ENCODE measurements at places on chromosomes 3 and 15.

- no peak for DNase-seq
Observed at GRCh38 chr3:129971351-129972052, 3.0 kb upstream of the TRH start.

- no peak for DNase-seq
Observed at GRCh38 chr3:128001576-128001975, 50.7 kb upstream of the SEC61A1 start.

DNA sequence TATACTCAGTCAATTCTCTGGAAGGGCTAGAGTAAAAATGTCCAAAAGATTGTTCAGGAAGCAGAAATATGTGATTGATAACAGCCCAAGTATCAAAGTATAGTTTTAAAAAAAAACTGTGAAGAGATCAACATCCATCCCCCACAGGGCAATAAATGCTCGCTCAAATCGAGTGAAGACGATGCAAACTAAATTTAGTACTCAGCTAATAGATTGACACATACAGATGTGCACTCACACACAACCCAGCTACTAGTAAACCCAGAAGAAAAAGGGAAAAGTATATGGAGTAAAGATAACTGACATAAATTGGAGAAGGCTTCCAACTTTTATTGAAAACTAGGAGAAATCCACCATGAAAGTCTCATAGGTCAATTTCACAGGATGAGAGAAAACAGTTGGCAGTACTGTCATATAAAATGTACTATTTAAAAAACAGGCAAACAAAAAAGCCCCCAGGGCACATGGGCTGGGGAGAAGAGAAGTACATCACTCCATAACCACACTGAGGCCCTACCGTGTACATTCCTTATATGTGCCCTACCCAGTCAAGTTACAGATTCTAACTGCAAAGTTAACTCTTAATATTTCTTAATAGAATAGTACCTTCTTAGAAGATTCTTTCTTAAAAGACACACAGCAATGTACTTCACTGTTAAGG is 125.7 kb downstream of the TBL1XR1 start:
- DNase-seq = no peak

DNA sequence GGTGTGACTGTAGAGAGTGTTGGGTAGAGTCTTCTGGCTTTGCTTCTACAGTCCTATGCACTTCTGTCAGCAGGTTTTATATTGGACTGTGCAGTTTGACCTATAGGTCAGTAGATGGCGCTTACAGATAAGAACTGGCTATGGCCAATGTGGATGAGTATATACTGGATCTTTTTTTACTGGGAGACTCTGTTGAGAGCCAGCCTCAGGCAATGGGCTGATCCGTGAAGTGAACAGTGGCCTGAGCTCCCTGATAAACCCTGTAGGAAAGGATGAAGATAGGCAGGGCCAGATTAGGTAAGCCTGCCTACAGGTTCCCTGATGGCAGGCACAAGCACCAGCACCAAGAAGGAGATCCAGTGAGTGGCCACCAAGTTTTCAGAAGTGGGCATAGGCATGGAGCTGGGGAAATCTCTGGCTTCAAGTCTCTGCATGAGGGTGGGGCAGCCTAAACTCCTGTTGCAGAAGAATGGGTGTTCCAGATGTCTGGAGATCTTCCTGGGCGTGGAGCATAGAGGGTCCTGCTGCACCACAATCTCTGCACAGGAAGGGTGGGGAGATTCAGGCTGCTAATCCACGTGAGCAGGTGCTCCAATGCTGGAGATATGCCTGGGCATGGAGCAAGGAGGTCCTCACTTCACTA is 326.0 kb upstream of the SGO1 start:
- peak; percentile 65 for DNase-seq

GRCh38 chr15:85761635-85762034 is 33.1 kb downstream of the KLHL25 start:
- DNase-seq = no peak

DNA sequence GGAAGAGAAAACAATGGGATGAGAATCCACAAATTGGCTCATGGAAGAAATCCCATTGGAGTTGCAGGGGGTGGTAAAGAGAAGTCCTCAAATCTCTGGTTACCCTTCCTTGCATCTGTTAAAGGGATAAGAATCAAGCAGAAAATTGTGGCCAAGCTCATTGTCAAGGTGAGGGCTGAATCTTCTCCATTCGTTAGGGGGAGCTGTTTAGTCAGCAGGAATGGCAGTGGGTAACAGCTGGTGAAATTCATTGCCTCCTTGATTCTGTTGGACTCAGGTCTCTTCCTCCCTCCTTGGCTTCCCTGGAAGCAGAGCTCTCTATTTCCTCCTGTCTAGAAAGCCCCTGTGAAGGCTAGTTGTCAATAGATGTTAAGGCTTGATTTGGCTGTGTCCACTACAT is 343.1 kb upstream of the SEMA6D start:
- DNase-seq = peak; percentile 58

DNA sequence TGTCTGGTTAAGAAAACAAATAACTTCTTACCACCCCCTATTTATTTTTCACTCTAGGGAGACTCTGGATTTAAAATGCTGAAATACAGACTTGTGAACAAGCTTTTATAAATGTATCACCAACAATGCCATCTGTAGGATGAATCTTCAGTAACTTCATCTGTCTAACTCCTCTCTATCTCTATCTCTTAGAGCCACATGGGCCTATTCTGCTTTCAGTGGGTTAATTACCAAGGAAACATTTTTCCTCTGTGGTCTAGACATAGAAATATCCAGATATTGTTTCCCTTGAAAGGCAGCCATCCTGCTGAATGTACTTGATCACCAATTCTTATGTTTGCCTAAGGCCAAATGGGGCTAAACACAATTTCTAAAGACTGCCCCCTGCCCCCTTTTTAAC is 167.6 kb upstream of the COL8A1 start:
- DNase-seq = no peak

- DNase-seq = peak; percentile 82
Observed at GRCh38 chr3:54349231-54349652, 226.9 kb downstream of the CACNA2D3 start.

DNA sequence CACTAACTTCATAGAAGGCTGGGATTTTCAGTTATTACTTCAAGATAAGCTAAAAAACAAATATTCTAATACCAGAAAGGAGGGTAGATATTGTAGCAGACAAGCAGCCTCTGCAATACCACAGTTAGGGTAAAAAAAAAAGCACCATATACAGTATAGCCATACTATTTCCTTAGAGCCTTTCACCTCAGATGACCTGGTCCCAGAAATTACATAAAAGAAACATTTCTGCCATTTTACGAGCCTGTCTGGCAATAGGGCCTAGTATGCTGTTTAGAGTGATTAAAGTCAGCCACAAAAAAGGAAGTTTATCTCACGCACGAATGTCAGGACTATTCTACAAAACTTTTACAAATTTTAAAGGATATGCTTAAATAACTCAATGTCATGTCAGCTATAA is 1016.6 kb downstream of the PLOD2 start:
- DNase-seq = no peak

DNA sequence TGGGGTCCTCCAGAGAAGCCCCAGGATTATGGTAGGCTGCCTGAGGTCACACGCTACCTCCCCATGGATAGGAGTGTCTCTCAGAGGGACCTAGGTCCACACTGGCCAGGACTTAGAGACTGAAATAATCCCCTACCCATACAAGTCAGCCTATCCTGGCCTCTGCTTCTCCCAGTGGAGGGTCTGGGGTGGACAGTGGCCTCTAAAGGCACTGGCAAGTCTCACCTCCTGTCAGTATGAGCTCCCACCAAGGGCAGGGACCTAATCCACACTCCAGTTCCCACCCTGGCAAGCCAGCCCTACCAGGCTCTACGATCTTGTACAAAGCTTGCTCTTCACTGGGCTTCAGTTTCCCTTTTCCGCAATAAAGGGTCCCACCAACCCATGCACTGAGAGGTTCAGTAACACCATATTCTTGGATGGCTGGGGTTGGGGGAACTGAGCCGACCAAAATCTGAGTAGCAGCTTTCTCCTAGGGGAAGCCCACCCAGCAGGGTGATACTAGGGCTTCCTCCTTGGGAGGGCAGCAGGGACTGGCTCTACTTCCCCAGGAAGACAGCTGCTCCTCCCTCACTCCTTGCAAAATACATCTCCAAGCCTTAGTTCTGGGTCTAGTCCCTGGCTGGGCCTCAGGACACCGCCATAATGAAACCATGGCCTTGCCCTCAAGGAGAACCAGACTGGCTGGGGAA is 2.4 kb downstream of the CISH start:
- DNase-seq = no peak

DNA sequence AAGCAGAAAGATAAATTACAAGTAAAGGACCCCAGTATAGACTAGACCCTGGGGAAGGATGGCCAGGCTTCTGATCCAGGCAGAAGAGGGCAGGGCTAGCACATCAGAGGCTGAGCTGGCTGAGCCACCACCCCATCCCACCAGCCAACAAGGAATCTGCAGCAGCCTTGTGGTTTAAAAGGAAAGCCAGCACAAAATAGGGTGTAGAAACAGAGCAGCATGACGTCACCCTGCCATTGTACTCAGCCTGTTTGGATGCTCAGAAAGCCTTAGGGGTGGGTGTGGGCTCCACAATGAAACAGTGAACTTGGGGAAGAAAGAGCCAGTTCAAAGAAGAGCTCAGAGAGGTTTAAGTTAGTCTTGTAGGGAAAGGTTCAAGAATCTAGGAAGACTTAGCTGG is 28.2 kb downstream of the DUOX1 start:
- no peak for DNase-seq

- no peak for DNase-seq
Observed at GRCh38 chr3:9703736-9704346, at the start of gene CPNE9. CPNE9 (plus strand) TSS chr3:9703833; CDS start chr3:9703997, 164 bp downstream.

GRCh38 chr3:61580982-61581643 is 19.7 kb downstream of the PTPRG start:
- no peak for DNase-seq

DNA sequence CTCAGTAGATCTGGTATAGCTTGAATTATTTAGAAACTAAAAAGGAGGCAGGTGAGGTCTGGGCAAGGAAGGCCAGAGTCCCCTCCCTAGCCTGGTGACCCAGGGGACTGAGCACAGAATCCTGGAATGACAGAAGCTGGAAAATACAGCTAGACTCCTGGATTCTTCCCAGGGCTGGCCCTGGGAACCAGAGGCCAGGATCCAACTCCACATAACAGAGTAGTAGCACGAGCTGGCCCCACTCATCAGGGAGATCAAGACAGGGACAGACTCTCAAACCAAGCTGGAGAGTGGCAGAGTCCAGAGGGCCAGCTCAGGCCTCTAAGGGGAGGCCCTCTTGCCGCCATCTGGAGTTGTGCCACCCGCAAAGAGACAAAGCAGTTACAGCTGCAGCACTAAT is 10.7 kb downstream of the VIPR1 start:
- no peak for DNase-seq

DNA sequence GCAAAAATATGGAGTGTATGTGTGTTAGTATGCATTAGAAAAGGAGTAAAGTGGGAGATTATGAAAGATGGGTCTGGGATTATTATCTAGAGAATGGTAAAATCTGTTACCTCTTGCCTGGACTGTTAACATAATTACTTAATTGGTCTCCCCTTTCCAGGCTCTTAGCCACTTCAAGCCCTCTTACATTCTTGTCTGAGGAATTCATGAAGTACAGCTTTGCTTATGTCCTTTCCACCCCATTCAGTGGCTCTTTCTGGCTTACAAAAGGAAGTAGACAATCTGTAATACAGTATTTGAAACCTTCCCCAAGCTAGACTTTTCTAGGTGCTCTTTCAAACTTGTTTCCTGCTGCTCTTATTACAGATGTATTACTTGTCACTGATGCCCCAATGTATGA is 129.8 kb downstream of the MBNL1 start:
- DNase-seq = no peak

DNA sequence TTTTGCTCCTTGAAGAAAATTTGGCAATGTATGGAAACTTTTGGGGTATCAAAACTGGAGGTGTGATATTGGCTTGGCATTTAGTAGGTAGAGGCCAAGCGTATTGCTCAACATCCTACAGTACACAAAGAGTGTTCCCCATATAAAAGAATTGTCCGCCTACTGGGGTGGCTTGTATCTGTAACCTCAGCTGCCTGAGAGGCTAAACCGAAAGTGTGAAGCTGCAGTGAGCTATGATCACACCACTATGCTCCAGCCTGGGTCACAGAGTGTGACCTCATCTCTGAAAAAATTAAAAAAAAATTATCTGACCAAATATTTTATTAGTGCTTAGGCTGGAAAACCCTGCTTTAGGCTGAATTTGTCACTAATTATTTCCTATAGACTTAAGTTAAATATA is 483.9 kb downstream of the PYDC2 start:
- DNase-seq = no peak

- DNase-seq = no peak
Observed at GRCh38 chr15:66472176-66472999, 25.2 kb downstream of the SNAPC5 start.

GRCh38 chr15:80828796-80829195 is 49.6 kb downstream of the CEMIP start:
- peak; percentile 95 for DNase-seq

DNA sequence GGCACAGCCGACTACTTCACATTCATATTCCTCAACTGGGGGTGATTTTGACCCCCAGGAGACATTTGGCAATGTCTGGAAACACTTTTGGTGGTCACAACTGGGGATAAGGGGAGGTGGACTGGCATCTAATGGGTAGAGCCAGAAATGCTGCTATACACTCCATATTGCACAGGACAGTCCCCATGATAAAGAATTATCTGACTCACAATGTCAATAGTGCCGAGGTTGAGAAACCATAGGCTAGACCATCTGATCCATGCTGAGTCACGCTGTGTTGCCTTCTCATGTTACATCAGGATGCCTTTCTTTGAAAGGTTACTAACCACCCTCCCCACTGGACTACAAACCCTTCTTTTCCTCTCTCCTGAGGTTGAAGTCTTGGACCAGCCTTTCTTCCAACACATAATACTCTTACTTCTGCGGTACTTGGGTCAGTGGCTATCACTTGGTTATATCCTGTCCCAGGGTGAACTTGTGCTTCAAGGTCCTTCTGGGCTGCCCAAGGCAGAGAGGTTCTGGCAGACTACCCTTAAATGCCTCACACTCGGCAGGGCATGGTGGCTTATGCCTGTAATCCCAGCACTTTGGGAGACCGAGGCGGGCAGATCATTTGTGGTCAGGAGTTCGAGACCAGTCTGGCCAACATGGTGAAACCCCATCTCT is 68.8 kb downstream of the CTNNB1 start:
- DNase-seq = no peak

DNA sequence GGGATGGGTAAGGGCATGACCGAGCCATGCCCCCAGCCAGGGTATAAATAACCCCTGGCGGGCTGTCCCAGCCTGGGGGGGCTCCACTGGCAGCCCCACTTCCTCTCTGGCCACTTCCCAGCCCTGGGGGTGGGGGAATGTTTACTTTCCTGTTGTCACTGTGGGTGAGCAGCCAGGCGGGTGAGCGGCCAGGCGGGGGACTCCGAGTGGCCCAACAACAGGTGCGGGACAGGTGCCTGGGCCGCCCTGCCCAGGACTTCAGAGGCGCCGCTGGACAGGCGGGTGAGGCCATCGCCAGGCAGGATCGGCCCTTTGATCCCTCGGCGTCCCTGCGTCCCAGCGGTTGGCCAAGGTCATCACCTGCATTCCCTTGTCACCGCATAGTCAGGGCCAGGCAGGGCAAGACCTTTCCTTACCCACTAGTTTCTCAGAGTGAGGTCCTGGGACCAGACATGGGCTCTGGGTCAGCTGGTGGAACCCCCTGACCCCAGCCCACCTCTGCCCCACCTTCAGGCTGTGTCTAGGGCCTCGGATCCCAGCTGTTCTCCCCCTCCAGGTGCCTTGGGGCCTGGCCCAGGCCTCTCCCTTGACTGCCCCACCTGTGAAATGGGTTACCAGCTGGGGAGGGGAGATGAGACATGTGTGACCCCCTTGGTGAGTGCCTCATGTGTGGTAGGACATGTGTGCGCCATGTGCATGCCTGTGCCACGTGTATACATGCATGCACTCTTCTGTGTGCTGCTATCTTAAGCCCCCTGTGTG is 16.6 kb downstream of the SEMA3F start:
- no peak for DNase-seq
